Hepatocyte (in vitro differentiated cells): ENCODE measurements at places on chromosomes 7 and 10.

GRCh38 chr7:138196971-138197896, 121.0 kb downstream of the AKR1D1 start:
- no peak for DNase-seq

- DNase-seq, result no peak
Measured at GRCh38 chr10:30357806-30358205, 8.7 kb upstream of the MTPAP start.

- DNase-seq, result peak; percentile 32
Measured at GRCh38 chr10:27241010-27241651, 534 bp upstream of the ACBD5 start.

- peak; percentile 71 for DNase-seq
Measured at GRCh38 chr10:77504873-77505257, 132.7 kb downstream of the KCNMA1 start.

- no peak for DNase-seq
Measured at GRCh38 chr10:75825235-75825634, 393.8 kb downstream of the LRMDA start.

DNA sequence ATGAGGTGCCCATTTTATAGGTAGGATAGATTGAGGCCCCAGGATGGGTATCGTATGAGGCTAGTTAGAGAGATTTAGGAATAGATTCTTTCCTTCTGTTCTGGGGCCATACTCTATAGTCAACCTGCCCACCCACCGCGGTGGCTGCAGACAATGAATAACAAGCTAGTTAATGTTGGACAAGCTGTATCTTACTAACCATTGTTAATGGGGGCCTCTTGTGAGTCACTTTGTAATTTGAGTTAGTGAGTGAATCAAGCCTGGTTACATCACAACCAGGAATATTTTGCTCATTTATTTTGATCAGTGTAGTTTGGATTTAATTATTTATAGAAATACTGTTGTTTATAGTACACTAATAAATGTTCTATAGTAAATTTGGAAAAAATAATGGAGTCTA, 7.3 kb downstream of the SORCS3 start:
- no peak for DNase-seq

- peak; percentile 8 for DNase-seq
Measured at GRCh38 chr10:109393425-109393824, 529.9 kb downstream of the XPNPEP1 start.

DNA sequence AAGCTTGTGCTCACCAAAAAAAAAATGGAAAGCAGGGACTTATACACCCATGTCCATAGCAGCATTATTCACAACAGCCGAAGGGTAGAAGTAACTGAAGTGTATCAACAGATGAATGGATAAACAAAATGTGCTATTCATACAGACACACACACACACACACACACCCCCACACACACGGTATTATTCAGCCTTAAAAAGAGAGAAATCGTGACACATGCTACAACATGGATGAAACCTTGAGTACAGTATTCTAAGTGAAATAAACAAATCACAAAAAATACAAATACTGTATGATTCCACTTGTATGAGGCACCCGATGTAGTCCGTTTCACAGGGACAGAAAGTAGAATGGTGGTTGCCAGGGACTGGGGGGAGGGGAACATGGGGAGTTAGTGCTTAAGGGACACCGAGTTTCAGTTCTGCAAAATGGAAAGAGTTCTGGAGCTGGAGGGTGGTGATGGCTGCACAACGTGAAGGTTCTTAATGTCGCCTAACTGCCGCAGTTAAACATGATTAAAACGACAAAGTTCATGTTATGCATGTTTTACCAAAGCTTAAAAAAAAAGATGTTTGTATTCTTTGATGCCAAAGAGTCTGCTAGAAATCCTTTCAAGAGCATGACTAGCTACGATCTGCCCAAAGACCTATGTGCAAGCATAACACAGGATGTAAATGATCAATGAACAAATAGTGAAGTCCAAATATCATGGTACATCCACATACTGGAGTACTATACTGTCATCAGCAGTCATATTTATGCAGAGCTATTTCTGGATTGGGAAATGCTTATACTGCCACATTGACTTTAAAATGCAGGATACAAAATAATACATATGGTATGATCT, 7.2 kb downstream of the TNS3 start:
- DNase-seq, result no peak

- DNase-seq, result no peak
Measured at GRCh38 chr7:51082096-51082840, 234.3 kb downstream of the COBL start.

DNA sequence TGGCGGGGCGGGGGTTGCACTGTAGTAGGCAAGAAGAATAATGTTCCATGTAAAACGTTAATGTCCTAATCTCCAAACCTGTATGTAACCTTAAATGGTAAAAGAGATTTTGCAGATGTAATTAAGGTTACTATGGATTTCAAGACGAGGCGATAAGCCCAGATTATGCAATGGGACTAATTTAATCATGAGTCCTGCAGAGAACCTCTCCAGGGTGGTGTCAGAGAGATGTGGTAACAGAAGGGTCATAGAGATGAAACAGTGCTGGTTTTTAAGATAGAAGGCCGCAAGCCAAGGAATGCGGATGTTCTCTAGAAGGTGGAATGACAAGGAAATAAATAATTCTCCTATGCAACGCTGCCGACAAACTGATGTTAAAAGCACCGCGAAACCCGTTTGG, 57.1 kb downstream of the UBE3C start:
- no peak for DNase-seq
